ENCODE measurements at places on chromosomes 3 and 15. TPM values are rescaled to one million over a fixed set of nuclear protein-coding genes. Genes with fewer than 3 reads are reported as not detected.
A peak's percentile ranks its signal among the peaks of the same experiment; 100 is the strongest.

GRCh38 chr3:185521349-185522138 is 22.7 kb upstream of the TMEM41A start:
- DNase-seq, result no peak

GRCh38 chr3:105959851-105960250 is 91.0 kb upstream of the CBLB start:
- DNase-seq, result no peak

GRCh38 chr3:63456901-63457300 is 178.8 kb downstream of the SYNPR start:
- no peak for DNase-seq

DNA sequence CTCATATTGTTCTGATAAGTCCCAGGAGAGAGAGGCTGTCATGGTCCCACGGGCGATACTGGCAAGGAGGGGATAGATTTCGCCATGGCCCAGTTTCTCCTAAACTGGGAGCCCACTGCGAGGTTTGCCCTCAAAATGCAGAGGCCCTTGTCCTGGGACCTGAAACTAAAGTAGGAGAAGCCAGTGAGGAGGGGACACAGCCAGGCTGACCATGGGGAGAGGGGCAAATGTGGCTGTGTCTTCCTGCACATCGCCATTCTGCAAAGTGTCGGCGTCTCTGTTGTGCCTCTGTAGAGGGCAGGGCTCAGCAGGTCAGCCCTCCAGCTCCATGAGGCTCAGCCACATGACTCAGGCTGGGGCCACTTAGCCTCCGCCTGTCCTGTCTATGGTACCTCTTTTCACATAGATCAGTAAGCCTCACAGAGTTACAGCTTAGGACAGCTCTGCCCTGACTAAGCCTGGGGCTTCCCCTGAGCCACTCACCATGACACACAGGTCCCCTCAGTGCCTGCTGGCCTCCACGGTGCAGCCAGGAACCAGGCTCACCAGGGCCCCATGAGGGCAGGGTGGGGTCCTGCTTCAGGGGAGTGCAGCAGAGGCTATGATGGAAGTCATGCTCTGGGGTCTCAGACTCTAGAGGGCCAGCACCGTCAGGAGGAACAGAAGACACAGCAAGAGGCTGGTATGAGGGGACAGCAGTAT is 28.6 kb upstream of the PLXNA1 start:
- no peak for DNase-seq

DNA sequence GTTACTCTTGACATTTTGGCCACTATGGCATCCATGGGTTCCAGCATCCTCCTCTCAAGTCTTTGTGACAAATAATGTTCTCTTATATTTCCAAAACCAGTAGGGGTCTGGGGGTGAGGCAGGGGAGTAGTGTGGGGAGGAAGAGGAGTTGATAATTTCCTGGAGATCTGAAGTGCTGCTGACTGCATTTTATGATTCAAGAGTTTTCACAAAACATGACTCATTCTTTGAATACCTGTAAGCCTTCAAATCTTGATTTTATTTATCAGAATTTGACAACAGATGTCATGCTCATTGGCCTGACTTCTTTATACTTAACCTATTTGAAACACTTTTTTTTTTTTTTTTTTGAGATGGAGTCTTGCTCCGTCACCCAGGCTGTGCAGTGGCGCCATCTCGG is 98.8 kb upstream of the PLXND1 start:
- DNase-seq, result no peak

- DNase-seq, result no peak
Measured at GRCh38 chr3:25235466-25235865, 192.6 kb upstream of the RARB start.

DNA sequence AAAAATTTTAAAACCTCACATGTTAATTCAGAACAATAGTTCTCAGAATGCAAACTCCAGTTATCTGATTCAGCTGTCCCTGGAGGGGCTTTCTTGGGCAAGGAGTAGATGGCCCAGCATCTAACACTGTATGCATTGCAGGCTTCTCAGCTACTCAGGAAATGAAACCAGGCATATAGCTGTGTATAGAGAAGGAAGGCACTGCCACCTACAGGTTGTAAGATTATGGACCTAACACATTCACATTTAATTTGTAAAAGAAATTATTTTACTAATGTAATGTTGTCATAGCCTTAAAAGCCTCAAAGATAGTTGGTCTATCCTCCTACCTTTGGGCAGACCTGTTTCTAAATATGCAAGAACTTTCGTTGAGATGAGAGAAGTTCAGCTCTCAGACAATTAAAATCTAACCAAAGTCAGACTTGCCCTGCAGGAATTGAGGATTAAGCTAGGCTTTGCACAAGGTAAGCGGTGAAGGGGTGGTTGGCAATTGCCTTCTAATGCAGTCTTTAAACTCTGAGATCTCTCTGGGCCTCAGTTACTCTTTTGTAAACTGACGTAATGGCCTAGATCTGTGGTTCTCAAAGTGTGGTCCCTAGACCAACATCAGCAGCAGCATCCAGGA is 132.8 kb upstream of the SLC24A5 start:
- peak; percentile 82 for DNase-seq

GRCh38 chr3:185024966-185025365 is 127.9 kb downstream of the C3orf70 start:
- DNase-seq, result no peak

GRCh38 chr3:64176461-64176996 is 48.7 kb downstream of the PRICKLE2 start:
- no peak for DNase-seq

GRCh38 chr3:107250221-107250620 is 127.0 kb upstream of the CCDC54 start:
- no peak for DNase-seq

- DNase-seq, result no peak
Measured at GRCh38 chr3:58150130-58150809, 60.5 kb downstream of the DNASE1L3 start.

GRCh38 chr15:56654624-56655023 is 78.7 kb downstream of the ZNF280D start:
- DNase-seq, result no peak

DNA sequence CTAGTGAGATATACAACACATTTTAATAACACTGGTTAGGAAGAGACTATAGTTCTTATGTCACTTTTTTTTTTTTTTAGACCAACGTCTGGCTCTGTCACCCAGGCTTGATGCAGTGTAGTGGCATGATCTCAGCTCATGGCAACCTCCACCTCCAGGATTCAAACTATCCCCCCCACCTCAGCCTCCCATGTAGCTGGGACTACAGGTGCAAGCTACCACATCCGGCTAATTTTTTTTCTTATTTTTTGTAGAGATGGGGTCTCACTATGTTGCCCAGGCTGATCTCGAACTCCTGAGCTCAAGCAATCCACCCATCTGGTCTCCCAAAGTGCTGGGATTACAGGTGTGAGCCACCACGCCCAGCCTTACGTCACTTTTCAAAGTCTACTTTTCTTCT is 100.8 kb downstream of the FOXP1 start:
- no peak for DNase-seq

DNA sequence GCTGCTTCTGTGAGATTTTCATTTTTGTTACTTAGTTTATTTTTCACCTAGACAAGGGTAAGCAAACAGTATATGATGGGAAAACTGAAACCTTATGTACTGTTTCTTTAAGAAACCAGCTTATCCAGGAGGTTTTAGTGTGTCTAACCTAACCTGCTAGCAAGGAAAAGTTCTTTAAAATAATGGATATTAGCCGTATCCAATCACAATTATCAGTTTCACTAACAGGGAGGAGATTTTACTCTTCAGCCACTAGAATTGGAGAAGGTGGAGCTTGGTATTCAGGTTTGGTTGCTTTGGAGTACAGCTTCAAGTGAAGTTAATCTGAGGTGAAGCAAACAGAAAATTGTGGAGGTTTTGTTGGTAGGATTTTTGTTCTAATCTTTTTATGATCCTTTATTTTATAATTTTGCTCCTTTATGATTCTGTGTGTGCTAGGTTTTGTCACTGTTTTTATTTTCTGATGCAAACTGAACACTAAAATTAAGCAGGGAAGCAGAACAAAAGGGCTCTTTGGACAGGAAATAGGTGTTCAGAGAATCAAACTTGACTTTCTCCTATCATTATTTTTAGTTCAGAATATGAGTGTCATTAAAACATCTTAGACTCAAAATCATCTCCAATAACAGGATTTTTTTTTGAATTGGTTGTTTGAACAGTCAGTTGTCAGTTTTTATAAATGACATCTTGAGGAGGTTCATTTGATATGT is 13.0 kb downstream of the ZFAND6 start:
- peak; percentile 91 for DNase-seq

DNA sequence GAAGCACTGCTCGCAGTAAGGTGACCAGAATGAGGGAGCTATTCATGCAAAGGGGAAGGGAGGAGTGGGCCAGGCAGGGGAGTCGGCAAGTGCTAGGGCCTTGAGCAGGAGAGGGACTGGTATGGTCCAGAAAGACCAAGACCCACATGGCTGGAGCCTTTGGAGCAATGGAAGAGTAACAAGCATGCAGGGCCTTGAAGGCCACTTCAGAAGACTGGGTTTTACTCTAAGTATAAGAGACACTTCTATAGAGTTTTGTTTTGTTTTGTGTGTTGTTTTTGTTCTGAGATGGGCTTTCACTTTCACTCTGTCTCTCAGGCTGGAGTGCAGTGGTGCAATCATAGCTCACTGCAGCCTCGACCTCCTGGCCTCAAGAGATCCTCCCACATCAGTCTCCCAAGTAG is 42.0 kb downstream of the BFSP2 start:
- no peak for DNase-seq

DNA sequence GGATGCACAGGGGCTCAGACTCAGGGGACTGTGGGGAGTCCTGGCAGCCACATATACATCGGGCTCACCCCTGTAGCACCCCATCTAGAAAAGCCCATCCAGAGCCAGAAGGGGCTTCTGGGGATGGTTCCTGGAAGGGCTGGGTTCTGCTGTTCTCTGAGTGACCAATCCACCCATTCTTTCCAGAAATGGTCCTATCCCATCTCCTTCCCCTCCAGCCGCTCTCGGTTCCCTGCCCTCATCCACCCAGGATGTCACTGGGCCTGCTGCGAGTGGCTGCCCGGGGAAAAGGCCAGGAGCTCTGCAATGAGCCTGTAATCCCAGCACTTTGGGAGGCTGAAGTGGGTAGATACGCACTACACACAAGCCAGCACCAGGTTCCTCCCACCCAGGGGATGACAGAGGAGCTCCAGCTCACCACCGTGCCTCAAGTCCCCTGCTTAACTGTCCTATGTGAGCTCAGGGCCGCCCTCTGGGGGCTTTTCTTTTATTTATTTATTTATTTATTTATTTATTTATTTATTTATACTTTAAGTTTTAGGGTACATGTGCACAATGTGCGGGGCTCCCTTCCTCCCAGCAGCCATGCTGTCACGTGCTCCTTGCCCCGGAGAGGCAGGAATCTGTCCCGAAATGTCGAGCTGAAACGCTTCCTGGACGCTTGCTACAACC is 13.6 kb upstream of the CSK start:
- peak; percentile 42 for DNase-seq

DNA sequence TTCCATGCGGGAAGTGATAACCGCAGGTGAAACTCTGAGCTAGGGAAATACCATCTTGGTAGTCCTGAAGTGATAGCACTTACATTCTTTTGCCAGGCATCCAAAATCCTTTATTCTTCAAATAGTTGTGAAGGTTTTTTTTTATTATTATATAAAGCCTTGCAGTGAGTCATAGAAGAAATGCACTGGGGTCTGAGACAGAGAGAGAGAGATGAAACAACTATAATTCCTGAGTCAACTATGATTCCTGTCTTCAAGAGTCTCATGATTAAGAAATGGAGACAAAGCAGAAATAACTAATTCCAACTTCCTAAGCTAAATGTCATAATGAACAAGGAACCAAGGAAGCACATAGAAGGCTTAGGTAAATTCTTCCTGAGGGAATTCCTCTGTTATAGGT is 495.6 kb downstream of the LPP start:
- no peak for DNase-seq

DNA sequence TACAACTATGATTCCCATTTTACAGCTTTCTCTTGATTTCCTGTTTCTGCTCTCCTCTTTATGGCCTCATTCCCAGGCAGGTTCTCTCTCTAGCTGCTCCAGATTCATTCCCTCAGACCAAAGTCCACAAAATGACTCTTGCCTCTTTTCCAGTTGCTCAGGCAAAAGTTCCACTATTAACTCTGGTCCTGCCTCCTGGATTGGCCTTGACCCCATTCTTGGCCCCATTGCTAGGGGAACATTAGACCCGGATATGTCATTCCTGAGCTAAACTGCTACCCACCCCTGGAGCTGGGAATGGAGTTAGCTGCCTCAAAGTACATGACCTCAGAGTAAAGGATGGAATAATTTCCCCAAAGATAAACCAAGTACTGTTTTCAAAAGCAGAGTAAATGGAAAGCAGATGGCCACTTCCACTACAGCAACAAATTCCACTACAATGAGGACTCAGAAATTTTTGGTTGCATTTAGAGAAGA is 73.0 kb upstream of the GAP43 start:
- no peak for DNase-seq

- DNase-seq, result no peak
Measured at GRCh38 chr3:105580296-105580965, 213.7 kb downstream of the ALCAM start.

GRCh38 chr3:96538186-96538585 is 276.2 kb upstream of the EPHA6 start:
- peak; percentile 2 for DNase-seq

The MAPKBP1 gene
- total RNA-seq, result 10.2 TPM

The LRRC2 gene
- total RNA-seq, result 7.1 TPM

The RAB11A gene
- 239 TPM for total RNA-seq

The PLS1 gene
- total RNA-seq, result 42.2 TPM

The GNAI2 gene
- 132 TPM for total RNA-seq

The CHST2 gene
- total RNA-seq, result 28.3 TPM
